ENCODE measurements at places on chromosomes 16 and 17.

DNA sequence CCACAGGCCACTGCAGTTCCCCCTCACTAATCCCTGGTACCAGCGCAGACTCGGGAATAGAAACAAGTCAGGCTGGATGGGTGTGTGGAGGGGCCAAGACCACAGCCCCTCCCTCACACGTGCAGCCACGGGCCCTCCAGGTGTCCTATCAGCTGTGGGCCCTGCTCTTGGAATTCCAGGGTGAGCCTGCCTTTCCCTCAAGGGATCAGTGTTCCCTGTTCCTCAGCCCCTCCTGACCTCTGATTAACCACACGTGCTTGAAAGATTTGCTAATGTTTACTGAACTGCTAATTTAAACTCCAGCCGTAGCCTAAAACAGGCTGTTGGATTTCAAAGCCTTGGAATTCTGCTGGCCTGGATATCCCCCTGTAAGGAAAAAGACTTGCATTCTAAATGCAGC is 146.4 kb downstream of the SOCS1 start:
- no peak for DNase-seq

- DNase-seq, result no peak
Observed at GRCh38 chr17:41975099-41976083, 8.8 kb downstream of the CNP start.

GRCh38 chr16:29192329-29193247 is 207.7 kb downstream of the LAT start:
- no peak for DNase-seq

DNA sequence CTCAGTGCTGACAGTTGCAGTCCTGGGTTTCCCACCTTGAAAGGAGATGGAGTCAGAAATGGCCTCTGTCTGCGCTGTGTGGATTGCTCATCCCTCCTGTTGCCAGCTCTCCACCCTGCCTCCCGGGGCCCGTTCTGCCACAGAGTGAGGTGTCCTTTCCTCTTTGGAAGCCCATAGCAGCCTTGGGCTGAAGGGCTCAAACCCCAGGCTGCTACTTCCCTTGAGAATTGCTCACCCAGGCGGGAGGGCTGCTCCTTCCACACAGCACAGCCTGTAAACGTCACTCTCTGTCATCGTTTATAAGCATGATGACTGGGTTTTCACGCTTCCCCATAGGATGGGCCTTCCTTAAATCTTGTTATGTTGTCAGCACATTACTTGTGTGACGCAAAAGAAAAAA is 62.7 kb downstream of the FOXK2 start:
- no peak for DNase-seq

DNA sequence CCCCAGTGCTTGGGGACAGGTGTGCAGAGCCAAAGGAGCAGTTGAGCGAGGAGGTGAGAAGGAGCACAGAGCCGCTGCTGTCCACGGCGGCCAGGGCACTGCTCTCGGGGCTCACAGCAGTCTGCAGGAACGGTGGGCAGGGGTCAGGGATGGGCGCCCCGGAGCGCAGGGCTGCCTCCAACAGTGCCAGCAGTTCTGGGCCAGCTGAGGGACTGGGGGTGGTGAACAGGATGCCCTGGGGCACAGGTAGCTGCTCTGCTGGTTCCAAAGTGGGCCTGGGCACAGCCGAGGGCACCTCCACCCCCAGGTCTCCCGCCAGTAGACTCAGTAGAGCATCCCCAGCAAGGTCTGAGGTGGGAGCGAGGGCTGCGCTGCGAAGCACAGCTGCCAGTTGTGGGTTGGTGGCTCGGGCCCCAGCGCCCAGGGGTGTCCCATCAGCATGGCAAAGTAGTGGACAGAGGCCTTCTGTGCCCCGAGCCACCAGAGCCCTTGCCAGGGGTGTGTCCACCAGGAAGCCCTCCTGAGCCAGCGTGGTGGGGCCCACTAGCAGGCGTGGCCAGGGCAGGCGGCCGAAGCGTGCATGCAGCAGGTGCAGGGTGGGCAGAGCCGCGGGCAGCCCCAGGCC is 1.9 kb downstream of the GGT6 start:
- no peak for DNase-seq

DNA sequence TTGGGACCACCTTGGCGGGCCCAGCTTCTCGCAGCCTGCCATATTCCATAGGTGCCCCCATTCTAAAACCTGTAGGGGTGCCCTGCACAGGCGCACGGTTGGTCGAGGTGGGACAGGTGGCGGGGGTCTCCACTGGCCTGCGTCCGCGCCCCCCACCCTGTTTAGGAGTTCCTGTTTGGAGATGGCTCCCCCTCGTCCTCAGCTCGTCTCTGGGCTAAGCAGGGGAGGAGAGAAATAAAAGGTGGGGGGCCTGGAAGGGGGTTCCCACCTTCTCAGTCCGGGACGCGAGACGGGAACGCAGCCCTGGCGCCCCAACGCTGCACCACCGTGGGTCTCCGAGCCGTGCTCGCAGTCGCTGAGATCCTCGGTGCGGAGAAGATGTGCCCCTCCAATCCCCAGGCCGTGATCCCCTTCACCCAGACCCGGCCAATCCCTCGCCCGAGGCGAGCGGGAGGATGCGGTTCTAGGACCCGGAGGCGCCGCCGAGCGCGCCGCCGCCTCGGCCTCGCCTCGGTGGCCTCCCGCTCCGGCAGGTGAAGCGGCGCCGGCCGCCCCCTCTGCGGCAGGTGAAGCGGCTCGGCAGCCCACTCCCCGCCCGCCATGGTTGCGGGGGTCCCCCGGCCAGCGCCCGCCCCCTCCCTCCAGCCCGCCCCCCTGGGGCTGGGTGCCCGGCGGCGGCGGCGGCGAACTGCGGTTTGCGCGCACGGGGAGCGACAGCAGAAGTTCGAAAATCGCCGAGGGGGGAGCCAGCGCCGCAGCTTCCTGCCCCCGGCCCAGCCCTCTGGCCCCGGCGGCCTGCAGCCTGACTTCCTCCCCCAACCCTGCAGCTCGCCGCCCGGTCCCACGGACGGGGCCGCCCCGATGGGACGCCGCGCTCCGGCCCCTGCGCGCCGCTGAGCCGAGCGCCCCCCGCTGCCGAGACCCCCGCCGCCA is at the start of gene FMNL1:
TSS of gene FMNL1 (plus strand) at position 805 of the 933 bp plus-strand sequence. CDS start 240 bp downstream, outside the sequence.
- DNase-seq, result peak; percentile 64
